ENCODE measurements at places on chromosomes 2 and 18.

DNA sequence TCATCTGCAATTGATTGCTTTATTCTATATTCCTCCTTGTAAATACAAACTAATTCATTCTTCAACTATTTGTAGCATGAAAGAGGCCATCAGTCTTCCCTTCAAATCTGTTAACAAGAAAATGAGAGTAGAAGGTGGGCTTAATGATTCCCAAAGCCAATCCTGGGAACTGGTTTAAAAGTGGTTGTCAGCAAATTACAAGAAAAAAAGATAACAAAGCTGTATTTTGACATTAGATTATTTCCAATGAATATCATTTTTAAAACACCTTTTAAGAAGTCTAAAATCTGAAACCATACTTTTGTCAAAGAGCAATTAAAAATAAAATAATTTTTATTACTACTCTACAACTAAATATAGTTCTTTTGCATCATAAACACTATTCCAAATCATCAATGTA, 139.2 kb downstream of the DYM start:
- DNase-seq, result no peak

- DNase-seq, result no peak
Observed at GRCh38 chr2:43227830-43228281, 1.4 kb upstream of the ZFP36L2 start.

- no peak for DNase-seq
Observed at GRCh38 chr2:30236591-30237238, 5.4 kb downstream of the LBH start.

- DNase-seq, result no peak
Observed at GRCh38 chr18:59885579-59886163, 14.1 kb upstream of the PMAIP1 start.

- no peak for DNase-seq
Observed at GRCh38 chr2:174840436-174840835, 76.2 kb upstream of the CHRNA1 start.

DNA sequence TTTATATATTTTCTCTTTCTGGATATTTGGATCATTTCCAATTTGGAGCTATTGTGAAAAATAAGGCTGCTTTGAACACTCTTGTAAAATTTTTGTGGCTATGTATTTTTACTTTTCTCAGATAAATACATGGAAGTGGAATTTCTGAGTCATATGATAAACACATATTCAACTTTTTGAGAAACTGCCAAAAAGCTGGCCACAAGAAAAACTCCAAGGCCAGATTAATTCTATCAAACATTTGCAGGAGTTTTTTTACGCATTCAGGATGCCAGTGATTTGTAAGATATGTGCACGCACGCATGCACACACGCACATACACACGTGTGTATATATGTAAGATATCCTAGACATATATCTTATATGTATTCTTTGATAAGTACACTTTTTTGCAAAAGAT, 477.5 kb upstream of the SPHKAP start:
- no peak for DNase-seq

DNA sequence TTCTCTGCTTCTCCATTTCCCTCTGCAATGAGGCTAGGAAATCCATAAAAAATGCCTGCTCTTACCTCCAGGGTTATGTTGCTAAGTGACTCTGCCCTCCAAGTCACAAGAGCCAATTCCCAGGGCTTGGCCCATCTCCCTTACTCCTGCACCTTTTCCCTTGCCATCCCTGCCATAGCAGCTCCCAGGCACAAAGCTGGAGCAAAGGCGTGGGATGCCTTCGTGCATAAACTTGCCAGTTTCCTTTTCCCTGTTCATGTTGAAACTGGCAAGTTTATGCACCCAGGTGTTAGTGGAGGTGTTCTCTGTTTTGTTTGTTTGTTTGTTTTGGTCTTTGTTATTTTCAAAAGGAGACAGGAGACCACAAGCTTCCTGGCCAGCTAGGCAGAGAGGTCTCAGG, 195.1 kb downstream of the ACKR3 start:
- no peak for DNase-seq

DNA sequence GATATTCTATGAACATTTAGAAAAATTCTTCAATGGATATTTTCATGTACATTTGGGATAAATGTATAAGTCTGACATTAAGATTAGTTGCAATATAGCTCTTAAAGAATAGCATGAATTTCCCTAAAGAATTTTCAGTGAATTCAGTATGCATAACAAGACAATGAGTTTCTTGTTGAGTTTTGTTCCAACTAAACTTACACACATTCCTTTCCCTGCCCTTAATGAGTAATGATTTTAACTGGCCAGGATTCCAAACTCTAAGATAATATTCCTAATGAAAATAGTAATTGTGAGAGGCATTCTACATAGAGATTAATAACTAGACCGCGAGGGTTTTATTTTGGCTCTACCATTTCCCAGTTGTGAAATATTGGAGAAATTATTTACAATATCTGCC, 390.3 kb upstream of the GALNT5 start:
- DNase-seq, result no peak

DNA sequence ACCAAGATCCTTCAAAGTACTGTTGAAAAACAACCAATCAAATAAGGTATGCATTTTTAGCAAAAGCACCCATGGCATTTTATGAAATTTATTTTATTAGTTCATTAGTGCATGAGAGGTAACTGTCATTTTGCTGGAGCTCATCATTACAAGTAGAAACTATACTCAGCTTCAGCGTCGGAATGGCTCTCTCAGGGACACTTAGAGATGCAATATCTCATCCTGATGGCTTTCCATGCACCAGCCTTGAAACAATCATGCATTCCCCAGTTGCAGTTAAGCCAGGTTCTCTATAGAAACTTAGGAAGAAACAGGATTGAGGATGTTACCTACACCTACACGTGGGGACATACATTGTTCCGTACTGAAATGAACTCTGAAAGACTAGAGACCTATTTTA, 219.5 kb downstream of the GALR1 start:
- DNase-seq, result no peak

- no peak for DNase-seq
Observed at GRCh38 chr2:217799563-217800432, 203.0 kb downstream of the TNS1 start.

- no peak for DNase-seq
Observed at GRCh38 chr2:27464443-27464842, 22.3 kb downstream of the KRTCAP3 start.

GRCh38 chr18:54717673-54718407, 110.4 kb upstream of the RAB27B start:
- peak; percentile 2 for DNase-seq

DNA sequence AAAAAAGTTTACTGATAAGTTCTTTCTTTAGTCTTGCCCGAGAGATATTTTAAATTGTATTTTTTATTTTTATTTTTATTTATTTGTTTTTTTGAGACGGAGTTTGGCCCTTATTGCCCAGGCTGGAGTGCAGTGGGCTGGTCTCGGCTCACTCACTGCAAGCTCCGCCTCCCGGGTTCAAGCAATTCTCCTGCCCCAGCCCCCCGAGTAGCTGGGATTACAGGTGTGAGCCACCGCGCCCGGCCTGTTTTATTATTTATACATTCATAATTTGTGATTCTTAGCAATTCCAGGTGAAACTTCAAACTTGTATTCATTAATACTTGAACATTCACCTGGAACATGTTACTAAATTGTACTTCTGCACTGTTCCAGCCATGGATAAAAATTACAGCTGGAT, 2.9 kb downstream of the CREB1 start:
- DNase-seq, result no peak

GRCh38 chr2:218996937-218997336, 3.7 kb upstream of the CRYBA2 start:
- no peak for DNase-seq

GRCh38 chr2:27501042-27501441, 4.4 kb downstream of the GCKR start:
- DNase-seq, result no peak

DNA sequence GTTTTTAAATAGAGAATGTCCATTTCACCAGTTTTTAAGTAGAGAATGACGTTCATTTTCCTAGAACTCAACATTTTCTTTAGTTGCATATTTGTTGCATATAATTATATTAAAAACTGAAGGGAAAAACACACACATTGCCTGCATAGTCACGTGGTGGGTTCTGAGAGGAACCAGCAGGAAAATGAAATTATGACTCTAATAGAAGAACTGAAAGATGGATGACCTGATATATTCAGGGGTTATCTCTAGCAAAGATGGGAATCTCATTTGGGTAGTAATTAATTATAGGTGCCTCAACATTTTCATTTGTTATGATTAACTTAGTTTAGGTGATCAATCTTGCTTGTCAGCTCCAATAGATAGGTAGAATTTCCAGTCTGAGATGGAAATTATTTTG, 288.3 kb downstream of the TRIB2 start:
- no peak for DNase-seq

DNA sequence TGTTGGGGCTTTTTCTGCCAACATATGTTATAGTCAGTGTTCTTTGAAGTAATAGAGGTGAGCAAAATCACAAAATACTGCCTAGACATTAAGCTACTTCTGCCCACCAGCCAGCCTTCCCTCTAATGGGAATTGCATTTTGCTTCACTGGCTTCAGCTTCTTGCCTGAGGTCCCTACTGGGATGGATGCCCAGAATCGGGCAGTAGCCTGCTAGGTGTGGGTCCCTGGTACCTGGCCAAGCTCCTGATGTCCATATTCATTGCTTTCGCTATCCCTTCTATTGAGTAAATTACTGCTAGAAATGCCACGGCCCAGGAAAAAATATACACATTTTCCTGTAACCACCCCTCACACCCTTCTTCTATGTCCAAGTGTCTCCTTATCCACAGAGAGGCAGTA, 27.0 kb downstream of the CRYGD start:
- no peak for DNase-seq

- no peak for DNase-seq
Observed at GRCh38 chr18:12656938-12657683, 796 bp downstream of the SPIRE1 start.

DNA sequence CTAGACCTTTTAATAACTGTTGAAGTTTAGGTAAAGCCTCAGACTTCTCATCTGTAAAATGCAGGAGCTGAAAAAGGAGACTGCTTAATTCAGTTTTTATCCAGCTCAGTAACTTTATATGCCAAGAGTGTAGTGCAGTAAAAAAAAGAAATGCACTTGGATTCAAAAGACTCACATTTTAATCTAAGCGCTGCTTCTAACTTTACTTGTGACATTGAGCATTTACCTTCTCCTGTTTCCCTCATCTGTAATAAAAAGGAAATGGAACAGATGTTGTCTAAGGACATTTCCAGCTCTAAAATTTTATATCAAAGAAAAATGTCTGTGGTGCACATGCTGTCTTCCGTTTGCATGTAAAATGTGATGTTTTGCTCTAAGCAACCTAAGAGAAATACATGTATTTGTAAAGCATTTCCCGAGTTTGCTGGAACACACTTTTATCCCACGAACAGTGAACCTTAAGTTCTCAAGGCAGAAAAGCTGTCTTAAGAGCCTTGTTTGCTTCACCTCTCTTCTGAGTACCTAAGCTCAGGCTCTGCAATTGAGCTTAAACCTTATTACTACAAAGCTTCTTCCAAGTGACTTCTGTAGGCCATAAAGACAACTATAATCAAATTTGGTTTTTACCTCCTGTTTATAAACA, 24.2 kb upstream of the TANK start:
- DNase-seq, result no peak

GRCh38 chr2:185152186-185152585, 553.9 kb downstream of the ZNF804A start:
- DNase-seq, result no peak

DNA sequence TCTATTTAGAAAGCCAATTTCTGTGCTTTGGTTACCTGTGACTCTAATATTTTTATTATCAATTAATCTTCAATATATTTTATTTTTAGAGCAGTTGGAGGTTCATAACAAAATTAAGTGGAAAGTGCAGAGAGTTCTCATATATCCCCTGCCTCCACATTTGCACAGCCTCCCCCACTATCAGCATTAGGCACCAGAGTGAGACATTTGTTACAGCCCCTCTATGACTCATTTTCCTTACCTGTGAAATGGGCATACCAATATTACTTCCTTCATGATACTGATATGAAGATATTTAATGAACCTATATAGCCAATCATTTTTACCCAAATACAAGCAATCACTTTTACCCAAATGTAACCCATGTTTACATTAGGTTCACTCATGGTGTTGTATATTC, 34.0 kb upstream of the CYTIP start:
- no peak for DNase-seq

DNA sequence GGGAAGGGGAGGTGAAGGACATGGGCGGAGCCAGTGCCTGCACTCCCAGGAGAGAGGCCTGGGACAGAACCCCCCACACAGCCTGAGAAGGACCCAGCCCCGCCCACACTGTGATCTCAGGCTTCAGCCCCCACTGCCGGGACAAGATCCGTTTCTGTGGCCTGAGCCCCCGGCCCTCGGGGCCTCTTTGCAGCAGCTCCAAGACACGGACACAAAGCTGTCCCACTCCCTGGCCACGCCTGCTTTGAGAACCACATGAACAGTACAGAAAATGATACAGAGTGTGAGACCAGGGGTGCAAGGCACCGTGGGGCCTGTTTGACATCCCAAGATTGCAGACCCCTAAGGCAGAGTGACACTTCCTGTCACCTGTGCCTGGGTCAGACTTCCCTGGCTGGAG, 74.5 kb downstream of the TWIST2 start:
- no peak for DNase-seq

DNA sequence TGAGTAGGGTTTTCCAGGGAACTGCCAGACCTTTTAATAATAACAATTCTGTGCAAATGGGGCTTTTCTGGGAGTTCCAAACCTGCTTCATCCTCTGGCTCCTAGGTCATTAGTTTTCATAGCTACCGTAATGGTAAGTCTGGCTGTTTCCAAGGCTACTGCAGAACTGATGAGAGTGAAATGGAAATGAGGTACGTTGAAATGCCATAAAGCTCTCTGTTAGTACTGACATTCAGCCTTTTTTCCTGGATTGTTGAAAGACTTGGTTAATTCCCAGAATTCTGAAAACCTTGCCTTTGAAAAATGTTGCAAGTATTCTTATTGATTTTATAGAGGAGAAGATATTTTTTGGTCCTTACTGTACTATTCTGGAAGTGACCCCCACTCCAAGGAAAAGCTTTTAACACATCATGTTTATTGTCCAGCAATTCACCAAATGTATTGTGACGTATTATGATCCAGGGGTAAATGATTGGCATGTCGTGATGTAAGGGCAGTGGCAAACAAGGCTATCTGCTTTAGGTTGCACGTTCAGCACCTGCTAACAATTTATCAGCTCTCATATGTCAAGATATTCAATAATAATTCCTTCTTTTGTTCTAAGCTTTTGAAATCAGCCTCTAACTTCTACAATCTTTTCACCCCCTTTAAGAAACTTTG, 767.0 kb upstream of the RAB6C start:
- DNase-seq, result no peak

DNA sequence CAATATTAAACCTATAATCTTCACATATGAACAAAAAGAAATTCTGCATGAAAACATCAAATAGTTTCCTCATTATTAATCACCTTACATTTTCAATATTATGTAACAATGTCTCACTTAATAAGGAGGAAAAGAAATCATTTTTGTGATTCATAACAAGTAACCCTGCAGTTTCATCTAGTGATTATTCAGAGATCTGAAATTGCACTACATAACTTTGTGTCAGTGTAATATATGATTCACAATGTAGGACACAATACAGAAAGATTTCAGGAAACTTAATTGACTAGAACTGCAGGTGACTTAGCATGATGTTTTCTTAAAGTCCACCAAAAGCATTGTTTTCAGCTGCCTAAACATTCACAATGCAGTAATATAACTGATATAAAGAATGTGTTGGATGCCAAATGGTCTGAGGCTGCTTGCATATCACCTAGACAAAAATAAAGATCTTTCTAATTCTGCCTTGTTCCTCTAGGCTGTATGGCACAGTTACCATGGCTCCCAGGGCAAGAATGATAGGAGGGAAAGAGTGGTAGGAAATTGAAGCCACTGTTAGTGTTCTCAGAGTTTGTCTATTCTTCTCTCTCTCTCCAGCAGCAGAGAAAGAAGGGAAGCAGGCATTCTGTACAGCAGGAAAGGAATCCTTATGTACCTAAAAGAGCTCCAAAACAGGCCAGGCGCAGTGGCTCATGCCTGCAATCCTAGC, 366.6 kb downstream of the FSIP2 start:
- no peak for DNase-seq

Measured in stimulated activated CD8-positive, alpha-beta memory T cell treated with anti-CD3 and anti-CD28 coated beads, Interleukin-4, amount 100 ng/mL, for 24 hours (primary cell).